ENCODE measurements at places on chromosomes 5 and 9.

DNA sequence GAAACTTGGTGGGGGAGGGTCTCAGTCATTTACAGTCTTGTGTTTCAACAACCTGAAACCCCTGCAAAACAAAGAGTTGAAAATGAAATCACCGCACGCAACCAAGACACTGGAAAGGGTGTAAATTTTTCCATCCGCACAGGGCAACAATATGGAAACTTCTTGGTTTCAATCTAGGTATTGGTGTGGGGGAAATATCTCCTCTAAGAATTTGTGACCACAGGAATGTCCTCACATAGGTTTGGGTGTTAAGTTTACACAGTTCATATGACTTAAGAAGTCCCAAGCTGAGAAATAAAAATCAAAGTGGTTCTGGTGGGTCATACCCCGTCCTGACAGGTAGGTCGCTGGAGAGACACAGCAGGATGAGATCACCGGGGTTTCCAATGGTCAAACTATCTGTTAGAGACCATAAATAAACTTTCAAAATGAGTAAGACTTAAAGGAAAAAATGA, 51.9 kb upstream of the PIP5K1B start:
- H3K27ac ChIP-seq, result no peak overlapping the region
- H3K4me3 ChIP-seq, result no peak overlapping the region
- H3K36me3 ChIP-seq, result no peaks in the 10 kb centered on the region
- DNase-seq, result no peak

GRCh38 chr5:36688722-36689121, 82.3 kb downstream of the SLC1A3 start:
- peaks cover 23% of the 10 kb centered on the region for H3K27me3 ChIP-seq
- no peak overlapping the region for H3K27ac ChIP-seq
- H3K4me1 ChIP-seq, result peaks cover 9% of the 10 kb centered on the region

GRCh38 chr9:69342769-69343168, 17.8 kb downstream of the ENTREP1 start:
- DNase-seq, result no peak
- peaks cover 12% of the 10 kb centered on the region for H3K27me3 ChIP-seq
- H3K36me3 ChIP-seq, result no peaks in the 10 kb centered on the region
- H3K4me1 ChIP-seq, result no peaks in the 10 kb centered on the region

DNA sequence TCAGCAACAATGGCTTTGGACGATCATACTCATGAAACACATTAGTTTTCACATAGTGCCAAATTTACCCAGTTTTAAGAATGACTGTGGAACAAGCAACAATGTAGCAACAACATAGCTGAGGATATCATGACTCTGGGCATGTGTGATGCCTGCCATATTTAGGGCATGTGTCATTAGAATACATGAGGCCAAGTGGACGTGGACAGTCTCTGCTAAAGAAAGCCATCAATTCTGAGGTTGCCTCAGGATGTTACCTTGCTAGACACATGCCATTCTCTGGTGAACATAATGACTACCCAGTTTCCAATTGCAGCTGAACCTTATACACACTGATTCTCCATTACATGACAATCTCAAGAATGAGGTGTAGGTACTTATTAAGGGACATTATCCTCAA, 103.3 kb upstream of the ADAMTS19 start:
- no peaks in the 10 kb centered on the region for H3K27me3 ChIP-seq
- H3K4me1 ChIP-seq, result no peaks in the 10 kb centered on the region
- no peaks in the 10 kb centered on the region for H3K36me3 ChIP-seq
- no peak overlapping the region for H3K27ac ChIP-seq
- no peak for DNase-seq

- no peak overlapping the region for H3K27ac ChIP-seq
- no peaks in the 10 kb centered on the region for H3K4me1 ChIP-seq
- H3K4me3 ChIP-seq, result no peak overlapping the region
- no peaks in the 10 kb centered on the region for H3K36me3 ChIP-seq
- DNase-seq, result no peak
These were observed 162.2 kb upstream of the STK32A start for GRCh38 chr5:147072622-147073021.

DNA sequence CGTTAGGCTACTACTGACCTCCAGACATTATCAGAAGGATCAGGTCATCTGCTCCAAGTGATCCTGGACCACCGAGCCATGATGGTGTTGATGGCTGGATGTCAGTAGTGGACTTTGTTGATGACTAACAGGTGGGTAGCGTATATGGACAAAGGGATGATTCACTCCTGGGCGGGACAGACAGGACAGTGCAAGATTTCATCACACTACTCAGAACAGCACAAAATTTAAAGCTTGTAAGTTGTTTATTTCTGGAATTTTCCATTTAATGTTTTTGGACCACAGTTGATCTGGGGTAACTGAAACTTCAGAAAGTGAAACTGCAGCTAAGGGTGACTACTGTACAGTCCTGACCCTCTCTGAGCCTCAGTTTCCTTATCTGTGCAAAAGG, 12.7 kb downstream of the PDGFRB start:
- H3K27me3 ChIP-seq, result no peaks in the 10 kb centered on the region
- no peak for DNase-seq
- H3K36me3 ChIP-seq, result peaks cover 13% of the 10 kb centered on the region
- peak overlapping the region; percentile 12 for H3K27ac ChIP-seq
- no peak overlapping the region for H3K4me3 ChIP-seq

- H3K27me3 ChIP-seq, result peaks cover 30% of the 10 kb centered on the region
- no peak overlapping the region for H3K4me3 ChIP-seq
- no peak for DNase-seq
- no peak overlapping the region for H3K27ac ChIP-seq
- H3K36me3 ChIP-seq, result no peaks in the 10 kb centered on the region
- no peaks in the 10 kb centered on the region for H3K4me1 ChIP-seq
These were observed 54.4 kb downstream of the CMYA5 start for GRCh38 chr5:79743846-79744605.

- no peak overlapping the region for H3K27ac ChIP-seq
- H3K4me3 ChIP-seq, result no peak overlapping the region
- peaks cover 34% of the 10 kb centered on the region for H3K4me1 ChIP-seq
These were observed 12.0 kb downstream of the MACROH2A1 start for GRCh38 chr5:135386886-135387628.

- peak overlapping the region; percentile 36 for H3K4me3 ChIP-seq
- peaks cover 79% of the 10 kb centered on the region for H3K36me3 ChIP-seq
- DNase-seq, result peak; percentile 68
These were observed 31.2 kb downstream of the SEMA4D start for GRCh38 chr9:89466451-89467277.

DNA sequence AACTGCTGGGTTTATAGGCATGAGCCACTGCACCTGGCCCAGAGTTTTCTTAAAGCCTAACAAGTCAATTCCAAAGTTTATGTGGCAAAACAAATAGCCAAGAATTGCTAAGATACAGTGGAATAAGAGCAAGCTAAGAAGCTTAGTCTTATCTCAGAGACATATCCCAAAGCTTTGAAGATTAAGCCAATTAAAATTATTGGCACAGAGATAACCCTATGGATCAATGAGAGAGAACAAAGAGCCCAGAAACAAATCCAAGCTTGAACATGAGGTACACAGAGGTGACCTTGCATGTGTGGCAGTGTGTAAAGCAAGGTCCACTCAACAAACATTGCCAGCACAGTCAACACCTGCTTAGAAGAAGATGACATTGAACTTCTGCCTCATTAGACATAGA, 13.3 kb downstream of the BTNL3 start:
- no peaks in the 10 kb centered on the region for H3K36me3 ChIP-seq
- DNase-seq, result no peak
- H3K4me1 ChIP-seq, result no peaks in the 10 kb centered on the region
- peaks cover 10% of the 10 kb centered on the region for H3K27me3 ChIP-seq

- no peaks in the 10 kb centered on the region for H3K27me3 ChIP-seq
- DNase-seq, result peak; percentile 71
- H3K4me3 ChIP-seq, result no peak overlapping the region
- H3K27ac ChIP-seq, result peak overlapping the region; percentile 84
- peaks cover 19% of the 10 kb centered on the region for H3K36me3 ChIP-seq
These were observed 9.9 kb upstream of the NINJ1 start for GRCh38 chr9:93143830-93144530.

GRCh38 chr9:15140051-15140450, 167.0 kb downstream of the TTC39B start:
- no peak overlapping the region for H3K4me3 ChIP-seq
- H3K4me1 ChIP-seq, result peaks cover 12% of the 10 kb centered on the region
- no peak overlapping the region for H3K27ac ChIP-seq
- H3K27me3 ChIP-seq, result peaks cover 8% of the 10 kb centered on the region
- no peaks in the 10 kb centered on the region for H3K36me3 ChIP-seq

DNA sequence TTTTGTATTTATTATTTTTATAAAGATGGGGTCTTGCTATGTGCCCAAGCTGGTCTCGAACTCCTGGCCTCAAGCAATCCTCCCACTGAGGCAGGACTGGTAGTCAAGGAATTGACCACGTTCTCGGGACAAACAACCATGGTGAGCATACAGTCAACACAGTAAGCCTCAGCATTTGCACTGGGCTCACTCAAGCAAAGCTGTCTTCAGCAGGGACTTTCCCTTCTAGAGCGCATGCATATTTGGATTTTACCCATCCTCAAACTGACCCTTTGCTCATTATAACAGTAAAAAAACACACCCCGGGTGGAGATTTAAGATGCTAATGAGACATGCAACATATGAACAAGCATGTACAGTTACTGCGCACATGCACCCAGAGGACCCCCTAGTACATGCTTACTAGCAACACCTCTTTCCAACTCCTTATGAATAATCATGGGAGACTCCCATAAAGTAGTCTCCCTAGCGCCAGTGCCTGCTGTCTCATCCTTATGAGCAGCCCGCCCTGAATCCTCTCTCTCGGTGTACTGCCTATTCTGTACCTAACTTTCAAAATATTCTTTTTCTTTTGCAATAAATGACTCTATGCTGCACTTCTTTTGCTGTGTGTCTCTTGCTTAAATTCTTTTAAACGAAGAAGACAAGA, 41.5 kb downstream of the C5orf22 start:
- no peak overlapping the region for H3K4me3 ChIP-seq
- no peak for DNase-seq
- H3K4me1 ChIP-seq, result peaks cover 4% of the 10 kb centered on the region
- H3K27ac ChIP-seq, result no peak overlapping the region

DNA sequence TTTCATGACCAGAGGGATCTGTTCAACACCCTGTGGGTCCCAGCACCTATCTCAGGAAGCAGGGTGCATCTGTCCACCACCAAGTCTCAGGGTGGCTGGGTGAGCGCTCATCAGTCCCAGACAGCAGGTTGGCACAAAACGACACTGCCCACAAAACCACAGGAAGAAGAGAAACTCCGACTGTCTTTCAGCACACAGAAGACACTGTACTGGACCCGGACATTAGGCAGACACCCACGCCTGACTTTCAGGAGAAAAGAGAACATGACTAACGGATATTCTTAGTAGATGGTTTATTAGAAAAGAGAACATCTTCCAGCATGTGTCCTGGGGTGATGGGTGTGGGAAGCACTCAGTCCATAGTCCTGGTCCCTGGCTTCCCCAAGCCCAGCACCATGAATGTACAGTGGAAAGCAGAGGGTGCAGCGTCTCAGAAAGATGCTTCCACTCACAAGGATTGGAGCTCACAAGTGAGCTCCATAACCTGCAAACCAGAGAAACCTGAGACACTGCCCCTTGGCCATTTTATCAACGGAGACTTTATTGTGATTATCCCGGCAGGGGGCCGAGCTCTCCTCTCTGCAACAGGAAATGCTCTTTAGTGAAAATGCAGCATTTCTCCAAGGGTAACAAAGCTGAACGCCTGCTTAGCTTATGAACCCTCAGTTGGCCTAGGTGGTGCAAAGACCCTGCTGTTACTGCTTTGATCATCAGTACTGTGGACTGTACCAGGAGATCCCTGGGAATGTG, 35.8 kb upstream of the LCP2 start:
- peak; percentile 86 for DNase-seq
- peaks cover 2% of the 10 kb centered on the region for H3K36me3 ChIP-seq

DNA sequence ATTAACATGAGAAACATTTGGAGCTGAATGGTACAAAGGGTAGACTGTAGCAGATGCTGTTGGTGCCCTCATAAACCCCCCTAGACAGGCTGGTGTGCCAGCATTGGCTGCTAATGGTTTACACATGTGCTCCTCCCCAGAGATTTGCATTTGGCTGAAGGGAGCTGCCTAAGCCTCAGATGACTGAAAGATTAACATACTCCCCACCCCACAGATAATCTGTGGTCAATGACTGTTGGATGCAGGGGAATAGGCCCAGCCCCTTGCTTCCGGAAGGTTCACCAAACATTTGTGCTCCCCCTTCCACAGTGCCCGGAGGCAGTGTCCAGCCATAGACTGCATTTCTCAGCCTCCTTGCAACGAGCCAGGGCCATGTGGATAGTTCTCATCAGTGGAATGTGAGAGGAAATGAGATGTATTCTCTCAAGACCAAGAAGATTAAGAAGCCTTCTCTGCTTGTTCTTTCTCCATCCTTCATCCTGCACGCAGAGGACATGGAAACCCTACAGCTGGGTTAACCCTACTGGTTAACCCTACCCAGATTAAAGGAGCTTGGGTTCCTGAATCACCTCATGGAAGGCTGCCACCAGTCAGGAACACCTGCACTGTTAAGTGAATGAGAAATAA, 79.6 kb downstream of the PHAX start:
- no peaks in the 10 kb centered on the region for H3K36me3 ChIP-seq
- peaks cover 33% of the 10 kb centered on the region for H3K4me1 ChIP-seq
- no peak overlapping the region for H3K4me3 ChIP-seq
- H3K27me3 ChIP-seq, result peaks cover 5% of the 10 kb centered on the region

DNA sequence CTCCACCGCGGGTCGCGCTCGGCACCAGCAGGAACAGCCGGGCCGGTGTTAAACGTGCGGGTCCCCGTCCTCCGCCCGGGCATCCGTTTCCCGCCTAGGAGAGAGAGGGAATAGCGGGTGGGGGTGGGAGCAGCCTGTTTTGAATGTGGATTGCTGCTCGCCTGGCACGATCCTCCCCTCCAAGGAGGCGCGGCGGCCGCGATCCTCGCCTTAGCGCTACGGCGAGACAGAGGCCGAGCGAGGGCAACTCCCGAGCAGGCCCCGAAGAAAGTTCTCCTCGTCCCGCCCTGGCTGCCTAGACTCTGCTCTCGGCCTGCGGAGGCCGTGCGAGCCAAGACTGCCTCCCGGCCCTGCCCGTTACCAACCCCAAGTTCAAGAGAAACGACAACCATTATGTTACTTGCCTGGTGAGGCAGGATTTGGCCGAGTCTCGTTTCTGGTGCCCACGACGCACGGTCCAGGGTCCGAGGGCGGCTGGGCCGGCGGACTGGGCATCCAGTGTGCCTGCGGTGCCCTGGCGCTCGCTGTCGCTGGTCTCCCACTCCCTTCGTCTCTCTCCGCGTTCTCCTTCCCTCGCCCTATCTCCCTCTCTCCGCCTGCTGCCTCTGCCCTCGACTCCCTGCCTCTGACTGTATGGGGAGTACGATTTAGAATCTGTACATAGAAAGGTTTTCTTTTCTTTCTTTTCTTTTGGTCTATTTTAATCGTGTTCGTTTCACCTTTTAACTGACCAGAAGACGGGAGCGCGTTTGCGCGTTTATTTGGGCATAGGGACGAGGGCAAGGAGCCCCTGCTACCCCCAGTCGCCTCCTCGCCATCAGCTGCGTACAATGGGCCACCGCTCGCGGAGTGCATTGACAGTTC, 724 bp downstream of the NR2F1-AS1 start:
- peaks cover 18% of the 10 kb centered on the region for H3K4me1 ChIP-seq
- H3K27me3 ChIP-seq, result peaks cover 49% of the 10 kb centered on the region
- peak overlapping the region; percentile 63 for H3K27ac ChIP-seq
- peaks cover 2% of the 10 kb centered on the region for H3K36me3 ChIP-seq
- no peak for DNase-seq
- H3K4me3 ChIP-seq, result peak overlapping the region; percentile 62

GRCh38 chr5:112049738-112050137, 292.7 kb upstream of the NREP start:
- H3K27ac ChIP-seq, result no peak overlapping the region
- H3K27me3 ChIP-seq, result no peaks in the 10 kb centered on the region
- no peaks in the 10 kb centered on the region for H3K36me3 ChIP-seq

Data from activated CD8-positive, alpha-beta memory T cell treated with anti-CD3 and anti-CD28 coated beads, Interleukin-2, amount 10 ng/mL, durations not matched to agents 7 days and 5 days (primary cell).